SK-N-SH (cell line): ENCODE measurements at places on chromosomes 4 and X. TPM values are rescaled to one million over a fixed set of nuclear protein-coding genes. Genes with fewer than 3 reads are reported as not detected.
A peak's percentile ranks its signal among the peaks of the same experiment; 100 is the strongest.

- DNase-seq, result no peak
Measured at GRCh38 chrX:153883163-153883843, 2.7 kb downstream of the L1CAM start.

GRCh38 chr4:114921790-114922591 lies 191.4 kb downstream of the NDST4 start:
- DNase-seq, result no peak

DNA sequence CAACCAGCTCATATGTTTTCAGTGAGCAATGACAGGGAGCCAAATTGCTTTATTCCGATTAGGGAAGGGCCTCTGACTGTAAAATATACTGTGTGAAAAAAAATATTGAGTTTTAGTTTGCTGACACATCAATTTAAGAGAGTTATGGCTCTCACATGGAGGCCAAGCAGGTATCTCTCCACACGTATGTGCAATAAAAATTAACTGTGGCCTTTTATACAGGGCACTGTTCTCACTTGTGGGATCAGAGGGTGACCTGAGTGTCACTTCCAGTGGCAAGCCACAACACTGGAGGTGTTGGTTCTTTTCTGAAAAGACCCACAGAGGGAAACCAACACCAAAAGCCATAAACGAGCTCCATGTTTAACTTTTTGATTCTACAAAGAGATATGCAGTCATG lies 462.8 kb downstream of the MID1IP1 start:
- no peak for DNase-seq

- no peak for DNase-seq
Measured at GRCh38 chr4:27986476-27986875, 1125.8 kb downstream of the STIM2 start.

DNA sequence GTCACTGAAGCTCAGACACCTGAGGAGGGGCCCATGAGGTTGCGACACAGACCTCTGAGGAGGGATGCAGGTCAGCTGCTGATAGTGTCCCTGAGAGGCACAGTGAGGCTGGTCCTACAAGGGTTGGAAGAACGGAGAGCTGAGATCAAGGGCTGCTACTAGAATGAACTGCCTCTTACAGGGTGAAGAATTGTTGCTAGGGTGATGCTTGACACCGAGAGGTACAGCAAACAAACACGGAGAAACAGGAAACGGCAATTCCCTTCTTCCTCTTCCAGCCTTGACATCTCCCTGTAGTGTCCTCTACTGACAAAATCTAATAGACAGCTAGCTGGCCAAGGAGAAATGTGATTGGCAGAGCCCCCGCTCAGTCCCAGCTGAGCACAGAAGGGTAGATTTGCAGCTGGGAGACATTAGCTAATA lies 11.8 kb upstream of the HPGDS start:
- DNase-seq, result no peak

DNA sequence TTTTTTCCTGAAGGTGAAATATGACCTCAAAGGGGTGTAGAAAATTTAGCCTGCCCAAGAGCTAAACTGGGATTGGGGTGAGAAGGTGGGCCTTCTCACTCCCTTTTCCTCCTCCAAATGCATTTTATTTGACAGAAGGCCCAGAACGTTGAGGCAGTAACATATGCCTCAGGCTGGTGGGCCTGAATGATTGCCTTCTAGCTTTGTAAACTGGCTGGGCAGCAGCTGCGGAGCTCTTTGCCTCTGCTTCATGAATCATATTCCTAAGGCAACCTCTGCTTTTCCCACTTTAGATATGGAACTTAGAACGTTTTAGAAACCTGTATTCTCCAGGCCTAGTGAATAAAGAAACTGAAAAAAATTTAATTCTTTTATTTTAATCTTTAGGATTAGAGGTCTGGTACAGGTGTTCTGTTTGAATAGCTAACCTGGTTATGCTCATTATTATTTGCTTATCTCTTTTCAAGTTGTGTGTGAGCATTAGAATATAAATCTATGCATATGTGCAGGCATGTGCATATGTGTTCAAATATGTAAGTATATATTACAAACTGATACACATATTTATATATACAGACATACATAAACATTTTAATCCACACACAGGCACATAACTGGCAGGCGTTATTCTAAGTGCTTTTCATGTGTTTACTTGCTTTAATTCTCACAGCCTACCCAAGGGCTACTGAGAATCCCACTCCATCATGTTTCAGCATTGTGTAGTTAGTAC lies 11.5 kb downstream of the PRDM8 start:
- DNase-seq, result no peak

DNA sequence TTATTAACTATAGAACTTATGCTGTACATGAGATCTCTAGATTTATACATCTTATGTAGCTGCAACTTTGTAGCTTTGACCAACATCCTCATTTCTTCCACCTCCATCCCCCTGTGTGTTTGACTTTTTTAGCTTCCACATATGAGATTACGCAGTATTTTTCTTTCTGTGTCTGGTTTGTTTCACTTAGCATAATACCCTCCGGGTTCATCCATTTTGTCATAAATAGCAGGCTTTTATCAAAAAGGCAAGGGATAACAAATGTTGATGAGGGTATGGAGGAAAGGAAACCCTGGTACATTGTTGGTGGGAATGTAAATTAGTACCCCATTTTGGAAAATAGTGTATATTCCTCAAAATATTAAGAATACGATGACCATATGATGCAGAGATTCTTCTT lies 116.4 kb upstream of the DGKK start:
- peak; percentile 34 for DNase-seq

DNA sequence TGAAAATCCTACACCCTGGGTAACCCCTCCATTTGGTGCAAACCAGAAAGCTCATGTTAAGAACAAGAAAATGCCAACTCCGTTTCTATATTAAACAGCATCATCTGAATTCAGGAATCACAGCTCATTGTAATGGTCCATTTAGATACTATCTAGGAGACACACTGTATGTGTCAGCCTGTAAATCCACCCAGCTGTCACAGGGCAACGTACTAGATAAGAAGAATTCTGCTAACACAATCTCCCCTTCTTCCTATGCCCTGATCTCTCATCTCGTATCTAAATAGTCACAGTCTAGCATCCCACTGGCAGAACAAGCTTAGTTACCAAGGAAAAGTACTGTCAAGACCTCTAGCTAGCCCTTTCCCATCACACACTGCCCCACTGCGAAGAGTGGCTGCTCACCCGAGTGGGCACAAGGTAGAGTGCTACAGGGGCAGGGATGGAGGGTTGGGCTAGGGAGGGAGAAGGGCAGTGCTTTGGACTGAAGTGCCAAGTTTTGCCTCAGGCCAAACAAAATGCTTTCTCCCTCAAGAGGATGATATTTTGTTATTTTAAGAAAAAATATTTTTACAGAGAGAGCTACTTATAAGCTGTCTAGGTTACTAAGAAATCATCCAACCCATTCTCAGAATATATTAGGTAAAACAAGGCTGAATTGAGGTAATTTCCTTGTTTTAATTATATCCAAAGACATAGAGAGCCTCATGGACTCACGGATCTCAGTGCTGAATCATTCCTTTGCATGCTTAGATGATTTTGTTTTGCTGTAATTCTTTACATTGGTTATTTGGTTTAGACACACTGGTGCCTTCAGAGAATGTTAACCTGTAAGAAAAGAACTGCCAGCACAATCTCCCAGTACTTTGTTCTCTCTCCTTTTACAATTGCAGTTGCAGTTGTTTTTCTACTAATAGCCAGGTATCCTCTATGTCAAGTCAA lies 196.6 kb downstream of the PRDM5 start:
- peak; percentile 46 for DNase-seq

DNA sequence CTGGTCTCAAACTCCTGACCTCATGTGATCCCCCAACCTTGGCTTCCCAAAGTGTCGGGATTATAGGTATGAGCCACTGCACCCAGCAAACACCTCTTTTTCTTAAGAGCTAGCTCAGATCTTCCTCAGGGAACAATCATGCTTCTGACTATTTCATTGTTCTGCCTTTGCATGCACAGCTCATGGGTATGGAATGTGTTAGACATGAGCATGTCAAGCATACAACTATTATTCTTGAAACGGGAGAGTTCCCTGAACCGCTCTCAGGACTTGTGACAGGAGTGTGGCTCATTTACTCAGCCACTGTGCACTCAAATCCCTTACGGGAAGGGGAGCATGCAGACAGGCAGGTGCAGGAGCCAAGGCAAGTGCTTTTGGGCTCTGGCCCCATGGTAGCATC lies 231.7 kb upstream of the TAPT1 start:
- DNase-seq, result no peak

GRCh38 chr4:120007896-120008436 lies 58.7 kb downstream of the MAD2L1 start:
- DNase-seq, result no peak

GRCh38 chr4:102356562-102357202 lies 11.4 kb upstream of the SLC39A8 start:
- no peak for DNase-seq

DNA sequence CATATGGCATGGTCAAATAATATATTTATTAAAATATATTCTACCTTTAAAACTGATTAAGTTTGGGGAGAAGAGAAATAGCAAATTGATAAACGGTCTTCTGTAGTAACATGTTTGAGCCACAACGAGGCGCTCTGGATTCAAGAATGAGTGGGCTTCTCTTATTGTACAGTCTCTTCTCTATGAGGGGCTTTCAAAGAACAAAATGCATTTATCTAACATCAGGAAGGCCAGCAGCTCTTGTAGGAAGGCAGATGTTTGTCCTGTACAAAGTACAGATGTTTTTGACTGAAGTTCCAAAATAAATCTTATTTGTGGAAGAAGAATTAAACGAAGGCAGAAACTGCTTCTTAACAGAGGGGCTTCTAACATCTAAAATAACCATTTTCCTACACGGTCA lies 153.6 kb downstream of the RASL11B start:
- DNase-seq, result peak; percentile 36

DNA sequence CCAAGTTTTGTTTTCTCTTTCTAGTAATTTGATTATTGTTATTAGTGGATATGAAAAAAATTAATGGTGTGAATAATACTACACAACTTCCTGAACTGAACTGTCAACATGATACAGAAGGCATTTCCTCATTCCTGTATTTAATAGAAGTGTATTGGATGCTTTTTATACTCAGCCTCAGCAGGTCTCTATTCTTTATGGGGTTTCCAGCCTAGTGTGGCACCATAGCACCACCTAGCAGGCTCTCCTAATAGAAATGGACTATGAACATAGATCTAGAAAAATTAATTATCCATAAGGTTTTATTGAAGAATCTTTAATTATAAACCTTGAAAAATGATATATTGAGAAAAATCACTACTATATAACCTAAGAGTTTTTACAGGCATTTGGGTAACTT lies 52.4 kb downstream of the GLRB start:
- peak; percentile 1 for DNase-seq

GRCh38 chrX:149569770-149570169 lies 17.5 kb downstream of the MAGEA9B start:
- no peak for DNase-seq

DNA sequence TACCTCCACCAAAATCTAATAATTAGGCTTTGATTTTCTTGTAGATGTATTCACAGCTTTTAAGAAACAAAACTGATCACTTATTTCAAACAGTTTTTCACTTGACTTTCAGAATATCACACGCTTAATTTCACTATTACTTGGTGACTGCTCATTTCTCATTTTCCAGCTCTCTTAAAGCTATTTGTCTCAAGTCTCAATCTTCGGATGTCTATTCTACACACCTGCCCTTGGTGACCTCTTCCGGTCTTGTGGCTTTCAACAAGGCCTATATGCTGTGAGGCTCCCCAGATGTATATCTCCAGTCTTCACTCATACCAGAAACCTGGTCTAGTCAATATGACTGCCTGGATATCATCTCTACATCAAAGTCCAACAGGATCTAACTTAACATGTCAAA lies 34.9 kb upstream of the ANXA10 start:
- no peak for DNase-seq

DNA sequence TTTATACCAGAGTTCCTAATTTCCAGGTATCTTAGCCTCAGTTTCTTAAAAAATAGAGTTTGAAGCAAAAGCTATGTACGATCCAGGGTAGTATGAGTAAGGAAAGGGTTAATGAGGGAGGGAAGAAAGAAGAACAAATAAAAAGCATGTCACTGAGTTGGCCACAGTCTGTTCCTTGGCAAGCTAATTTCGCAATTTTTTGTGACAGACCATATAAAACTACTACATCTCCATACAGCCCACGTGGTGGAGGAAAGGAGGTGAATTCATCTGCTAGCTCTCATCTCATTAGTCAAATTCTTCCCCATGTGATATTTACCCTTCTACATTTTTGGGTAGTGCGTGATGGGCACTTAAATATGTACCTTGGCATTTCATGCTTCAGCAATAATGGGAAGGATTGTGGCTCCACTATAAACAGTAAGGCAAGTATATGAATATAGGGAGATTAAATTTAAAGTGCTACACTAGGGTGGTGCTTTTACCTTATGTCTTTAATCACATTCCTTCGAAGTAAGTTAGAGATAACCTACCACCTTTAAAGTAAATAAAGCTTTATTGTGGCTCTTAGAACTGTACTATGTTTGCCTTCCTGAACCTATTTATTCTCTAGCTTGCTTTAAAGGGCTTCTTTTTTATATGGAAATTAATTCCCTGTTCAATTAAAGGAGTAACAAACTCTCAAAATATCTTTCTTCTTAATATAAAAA lies 102.1 kb upstream of the VAMP7 start:
- DNase-seq, result no peak

DNA sequence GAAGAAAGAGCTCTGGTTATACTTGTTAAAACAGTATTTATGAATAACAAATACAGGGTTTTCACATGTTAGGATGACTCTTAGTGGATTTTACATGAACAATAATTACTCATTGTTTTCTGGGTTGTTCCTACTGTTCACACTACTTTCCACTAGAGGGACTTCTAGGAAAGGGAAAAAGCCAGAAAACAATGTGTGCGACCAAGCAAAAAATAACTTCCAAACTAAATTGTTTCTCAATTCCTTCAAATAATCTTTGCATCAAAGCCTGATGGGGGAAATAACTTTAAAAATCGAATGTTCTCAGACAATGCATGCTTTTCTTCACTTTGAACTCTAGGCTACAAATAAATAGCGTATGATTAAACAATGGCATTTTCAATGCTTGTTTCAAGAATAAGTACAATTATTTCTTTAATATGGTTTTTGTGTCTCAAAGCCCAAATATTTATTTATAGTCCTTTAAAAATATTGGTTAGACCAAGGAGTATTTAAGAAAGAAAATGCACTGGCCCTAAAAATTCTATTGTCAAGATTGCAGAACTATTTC lies 72.1 kb upstream of the ETNPPL start:
- DNase-seq, result peak; percentile 16

GRCh38 chr4:130659320-130659719 lies 1563.4 kb downstream of the C4orf33 start:
- no peak for DNase-seq

GRCh38 chr4:37434469-37434868 lies 189.9 kb downstream of the NWD2 start:
- no peak for DNase-seq

The C4orf51 gene
- not detected in 2 replicates for polyA plus RNA-seq

The LDB2 gene
- polyA plus RNA-seq, result 11.0 and 18.5 TPM in 2 replicates

The XK gene
- not detected in 2 replicates for polyA plus RNA-seq

The CXCL11 gene
- polyA plus RNA-seq, result not detected in 2 replicates

The SLC9A7 gene
- 10.3 and 10.5 TPM in 2 replicates for polyA plus RNA-seq

The USP26 gene
- polyA plus RNA-seq, result not detected in 2 replicates

The ALB gene
- not detected in 2 replicates for polyA plus RNA-seq

The ZNF280C gene
- 2.7 and 3.7 TPM in 2 replicates for polyA plus RNA-seq

The INPP4B gene
- polyA plus RNA-seq, result 0.06 and 0.08 TPM in 2 replicates

The CXXC4 gene
- polyA plus RNA-seq, result 0.02 and 0.06 TPM in 2 replicates
